Activated CD4-positive, CD25-positive, alpha-beta regulatory T cell treated with anti-CD3 and anti-CD28 coated beads, Interleukin-2, amount 50 U/mL, for 16 hours (primary cell): ENCODE measurements at places on chromosomes 5 and 9.

DNA sequence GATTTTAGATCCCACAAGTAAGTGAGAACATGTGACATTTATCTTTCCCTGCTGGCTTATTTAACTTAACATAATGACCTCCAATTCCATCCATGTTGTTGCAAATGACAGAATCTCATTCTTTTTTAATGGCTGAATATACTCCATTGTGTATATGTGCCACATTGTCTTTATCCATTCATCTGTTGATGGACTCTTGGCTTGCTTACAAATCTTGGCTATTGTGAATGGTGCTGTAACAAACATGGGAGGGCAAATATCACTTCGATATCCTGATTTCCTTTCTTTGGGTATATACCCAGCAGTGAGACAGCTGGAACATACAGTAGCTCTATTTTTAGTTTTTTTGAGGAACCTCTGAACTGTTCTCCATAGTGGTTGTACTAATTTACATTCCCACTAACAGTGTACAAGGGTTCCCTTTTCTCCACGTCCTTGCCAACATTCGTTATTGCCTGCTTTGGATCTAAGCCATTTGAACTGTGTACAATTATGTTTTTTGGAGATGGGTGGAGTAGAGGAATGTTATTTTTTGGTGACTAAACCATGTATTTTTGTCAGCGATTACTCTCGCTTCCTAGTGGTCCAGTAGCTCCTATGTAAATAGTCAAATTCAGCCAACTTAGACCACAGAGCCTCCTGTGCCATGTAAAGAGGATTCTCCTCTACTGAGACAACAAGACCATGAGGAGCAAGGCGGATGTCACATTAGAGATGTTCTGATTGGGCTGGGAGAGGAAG is 60.6 kb downstream of the TNFSF15 start:
- no peak for DNase-seq

DNA sequence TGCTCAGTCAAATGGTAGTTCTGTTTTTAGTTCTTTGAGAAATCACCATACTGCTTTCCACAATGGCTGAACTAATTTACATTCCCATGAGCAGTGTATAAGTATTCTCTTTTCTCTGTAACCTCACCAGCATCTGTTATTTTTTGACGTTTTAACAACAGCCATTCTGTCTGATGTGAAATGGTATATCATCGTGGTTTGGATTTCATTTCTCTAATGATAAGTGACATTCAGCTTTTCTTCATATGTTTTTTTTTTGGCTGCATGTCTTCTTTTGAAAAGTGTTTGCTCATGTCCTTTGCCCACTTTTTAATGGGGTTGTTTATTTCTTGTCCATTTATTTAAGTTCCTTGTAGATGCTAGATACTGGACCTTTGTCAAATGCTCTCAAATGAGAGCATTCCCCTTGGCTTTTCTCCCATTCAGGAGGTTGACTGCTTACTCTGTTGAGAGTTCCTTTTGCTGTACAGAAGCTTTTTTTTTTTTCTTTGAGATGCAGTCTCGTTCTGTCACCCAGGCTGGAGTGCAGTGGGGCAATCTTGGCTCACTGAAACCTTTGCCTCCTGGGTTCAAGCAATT is 58.7 kb upstream of the RGMB start:
- DNase-seq: no peak

- no peak for DNase-seq
These were observed 650 bp downstream of the DCTN4 start for GRCh38 chr5:150758203-150758530.

DNA sequence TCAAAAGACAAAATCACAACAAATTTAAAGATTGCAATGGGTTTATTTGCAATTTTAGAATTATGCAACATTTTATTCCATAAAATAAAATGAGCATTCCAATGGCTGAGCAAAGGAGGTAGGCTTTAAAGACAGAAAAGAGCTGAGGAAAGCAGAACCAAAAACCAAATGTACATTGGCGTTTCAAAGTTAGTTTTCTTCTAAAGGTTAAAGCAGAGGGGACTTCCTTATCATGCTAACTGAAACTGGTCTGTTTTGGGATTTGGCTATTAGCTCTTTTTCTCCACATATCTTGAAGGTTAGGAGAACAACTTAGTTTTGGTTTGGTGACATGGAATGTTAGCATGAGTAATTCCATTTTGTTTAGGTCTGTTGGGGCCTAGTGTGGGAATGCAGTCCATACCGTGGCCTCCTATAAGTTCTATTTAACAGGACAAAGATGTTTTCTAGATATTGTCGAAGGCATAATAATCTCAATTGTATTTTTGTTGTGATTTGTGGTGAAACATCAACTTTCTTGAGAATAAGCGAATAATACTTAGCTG is 20.3 kb downstream of the DCP2 start:
- DNase-seq: no peak

- DNase-seq: no peak
These were observed 1188.1 kb downstream of the DTWD2 start for GRCh38 chr5:117800261-117800660.

- DNase-seq: no peak
These were observed 4.4 kb upstream of the EBF1 start for GRCh38 chr5:159104051-159104651.
